ENCODE measurements at places on chromosomes 13 and 19.

GRCh38 chr19:9834307-9834725 lies 802 bp upstream of the PIN1 start:
- no peak for DNase-seq

DNA sequence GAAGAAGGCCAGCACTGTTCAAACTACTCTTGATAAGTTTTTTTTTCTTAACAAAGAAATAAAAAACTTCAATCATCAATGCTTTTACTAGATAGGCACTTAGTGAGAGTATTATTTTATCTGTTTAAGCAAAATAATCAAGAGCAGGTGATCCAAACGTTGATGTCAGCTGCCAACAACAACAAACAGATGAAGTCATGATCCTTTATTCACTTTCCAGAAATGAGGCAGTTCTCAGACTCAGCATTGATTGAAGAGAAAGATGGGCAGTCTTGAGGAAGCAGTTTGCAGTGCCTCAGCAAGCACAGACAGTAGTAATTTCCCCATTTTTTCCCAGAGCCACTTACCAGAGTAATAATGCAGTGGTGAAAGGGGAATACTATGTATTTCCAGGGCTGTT lies 38.4 kb upstream of the CSNK1A1L start:
- no peak for DNase-seq

DNA sequence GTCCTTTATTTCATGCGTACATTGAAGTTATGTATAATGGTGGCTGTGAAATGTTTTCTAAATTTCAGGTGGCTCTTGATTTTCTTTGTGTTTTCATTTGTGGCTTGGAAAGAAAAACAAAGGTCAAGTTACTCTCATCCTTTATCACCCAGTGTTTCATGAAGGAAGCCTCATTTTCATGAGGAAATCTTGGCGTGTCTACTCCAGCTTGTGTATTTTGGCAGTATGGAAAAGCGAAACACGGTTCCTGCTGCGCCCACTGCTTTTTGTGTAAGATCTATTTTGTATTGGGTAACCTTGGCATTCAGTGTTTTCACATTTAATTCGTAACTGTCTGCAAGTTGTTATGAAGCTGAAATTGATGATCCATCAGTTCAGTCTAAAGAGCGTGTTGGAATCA lies 147.0 kb upstream of the RNF113B start:
- DNase-seq = no peak

GRCh38 chr13:40749327-40749726 lies 21.7 kb downstream of the MRPS31 start:
- no peak for DNase-seq

- no peak for DNase-seq
These were observed 53.6 kb upstream of the TMTC4 start for GRCh38 chr13:100728201-100728600.

DNA sequence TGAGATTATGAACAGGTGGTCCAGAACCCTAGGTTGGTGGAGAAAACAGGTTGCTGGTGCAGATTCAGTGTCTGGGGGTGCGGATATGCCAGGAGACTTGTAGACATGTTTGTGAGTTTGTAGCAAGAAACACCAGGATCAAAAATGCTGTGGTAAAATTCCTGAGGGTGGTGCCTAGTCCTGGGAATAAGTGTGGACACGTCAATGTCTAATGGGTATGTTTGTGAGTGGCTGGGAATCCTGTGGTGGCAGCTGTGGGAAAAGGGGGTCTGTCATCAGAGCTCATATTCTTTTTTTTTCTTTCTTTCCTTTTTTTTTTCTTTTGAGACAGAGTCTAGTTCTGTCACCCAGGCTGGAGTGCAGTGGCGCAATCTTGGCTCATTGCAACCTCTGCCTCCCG lies 7.2 kb downstream of the ZNF708 start:
- no peak for DNase-seq

GRCh38 chr13:91097269-91097668 lies 250.2 kb upstream of the MIR17HG start:
- DNase-seq = no peak

GRCh38 chr13:25503856-25504255 lies 132.1 kb downstream of the ATP8A2 start:
- DNase-seq = no peak

DNA sequence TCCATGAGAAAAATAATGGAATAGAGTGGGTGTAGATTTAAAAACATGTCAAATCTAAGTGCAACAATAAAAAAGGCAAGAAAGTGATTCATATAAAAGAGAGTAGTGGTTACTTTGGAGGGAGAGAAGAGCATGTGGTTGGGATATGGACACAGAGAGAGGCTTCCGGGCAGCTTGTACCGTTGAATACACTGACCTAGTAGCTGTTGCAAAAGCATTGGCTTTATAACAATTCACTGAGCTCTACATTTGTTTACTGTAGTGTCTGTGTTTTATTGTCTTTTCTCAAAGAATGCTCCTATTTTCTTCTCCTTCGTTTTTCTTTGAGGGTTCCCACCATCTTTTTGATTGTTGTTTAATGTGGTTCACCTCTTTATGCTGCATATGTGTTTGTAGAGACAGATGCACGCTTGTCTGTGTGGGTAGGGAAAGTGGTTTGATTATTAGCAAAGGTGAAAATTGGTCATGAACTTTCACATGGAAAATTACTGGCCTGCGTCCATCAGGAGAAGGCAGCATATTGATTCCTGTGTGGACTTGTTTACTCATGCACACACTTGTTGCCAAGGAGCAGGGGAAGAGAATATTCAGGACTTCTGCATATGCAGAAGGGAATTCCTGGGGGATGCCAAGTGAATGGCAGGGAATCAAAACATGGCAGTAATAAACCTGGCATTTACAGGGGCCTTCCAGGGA lies 29.9 kb upstream of the IRS2 start:
- DNase-seq = no peak

- peak; percentile 63 for DNase-seq
These were observed at the start of gene FOXA3 for GRCh38 chr19:45863840-45864628. TSS of gene FOXA3 (plus strand) at chr19:45864326. CDS start at chr19:45864457, 131 bp downstream.
